ENCODE measurements at places on chromosomes 3 and 15.

DNA sequence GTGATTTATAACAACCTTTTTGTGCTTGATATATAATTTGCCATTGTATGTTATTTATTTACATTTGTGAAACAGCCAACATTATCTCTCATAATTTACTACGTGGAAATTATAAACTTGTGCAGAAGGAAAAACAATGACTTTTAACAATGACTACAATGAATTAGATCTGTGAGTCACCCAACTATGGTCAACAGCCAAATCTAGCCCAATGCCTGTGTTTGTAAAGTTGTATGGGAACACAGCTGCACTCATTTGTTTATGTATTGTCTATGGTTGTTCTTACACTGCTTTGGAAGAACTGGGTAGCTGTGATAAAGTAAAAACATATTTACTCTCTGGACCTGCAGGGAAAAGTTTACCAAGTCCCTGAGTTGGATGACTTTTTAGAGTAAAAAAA, 110.4 kb downstream of the OTOL1 start:
- DNase-seq = no peak

DNA sequence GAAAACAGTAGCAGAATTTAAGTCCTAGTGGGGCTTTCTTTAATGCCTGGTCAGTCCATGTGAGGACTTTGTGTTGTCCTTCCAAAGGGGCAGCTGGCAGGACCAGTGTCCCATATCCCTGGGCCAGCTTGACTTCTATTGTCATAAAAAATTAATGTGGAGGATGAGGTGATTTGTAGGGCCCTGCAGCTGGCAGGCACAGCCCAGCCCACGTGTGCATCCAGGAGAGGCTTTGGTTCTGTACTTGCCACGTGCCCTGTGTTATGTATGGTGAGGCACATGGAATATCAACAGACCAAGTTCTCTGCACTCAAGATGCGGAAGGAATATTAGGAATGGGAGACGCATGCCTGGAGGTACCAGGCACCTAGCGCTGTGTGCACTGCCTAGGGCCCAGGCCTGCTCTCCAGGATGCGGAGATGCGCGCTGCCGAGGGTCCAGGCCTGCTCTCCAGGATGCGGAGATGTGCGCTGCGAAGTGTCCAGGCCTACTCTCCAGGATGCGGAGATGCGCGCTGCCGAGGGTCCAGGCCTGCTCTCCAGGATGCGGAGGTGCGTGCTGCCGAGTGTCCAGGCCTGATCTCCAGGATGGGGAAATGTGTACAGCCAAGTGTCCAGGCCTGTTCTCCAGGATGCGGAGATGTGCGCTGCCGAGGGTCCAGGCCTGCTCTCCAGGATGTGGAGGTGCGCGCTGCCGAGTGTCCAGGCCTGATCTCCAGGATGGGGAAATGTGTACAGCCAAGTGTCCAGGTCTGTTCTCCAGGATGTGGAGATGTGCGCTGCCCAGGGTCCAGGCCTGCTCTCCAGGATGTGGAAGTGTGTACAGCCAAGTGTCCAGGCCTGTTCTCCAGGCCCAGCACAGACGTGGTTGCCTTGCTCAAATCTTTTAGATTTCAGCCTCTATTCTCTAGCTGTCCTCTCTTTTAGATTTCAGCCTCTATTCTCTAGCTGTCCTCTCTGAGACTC, 183.3 kb upstream of the ROPN1 start:
- no peak for DNase-seq

- DNase-seq = no peak
These were observed 54.6 kb upstream of the FURIN start for GRCh38 chr15:90813796-90814190.

DNA sequence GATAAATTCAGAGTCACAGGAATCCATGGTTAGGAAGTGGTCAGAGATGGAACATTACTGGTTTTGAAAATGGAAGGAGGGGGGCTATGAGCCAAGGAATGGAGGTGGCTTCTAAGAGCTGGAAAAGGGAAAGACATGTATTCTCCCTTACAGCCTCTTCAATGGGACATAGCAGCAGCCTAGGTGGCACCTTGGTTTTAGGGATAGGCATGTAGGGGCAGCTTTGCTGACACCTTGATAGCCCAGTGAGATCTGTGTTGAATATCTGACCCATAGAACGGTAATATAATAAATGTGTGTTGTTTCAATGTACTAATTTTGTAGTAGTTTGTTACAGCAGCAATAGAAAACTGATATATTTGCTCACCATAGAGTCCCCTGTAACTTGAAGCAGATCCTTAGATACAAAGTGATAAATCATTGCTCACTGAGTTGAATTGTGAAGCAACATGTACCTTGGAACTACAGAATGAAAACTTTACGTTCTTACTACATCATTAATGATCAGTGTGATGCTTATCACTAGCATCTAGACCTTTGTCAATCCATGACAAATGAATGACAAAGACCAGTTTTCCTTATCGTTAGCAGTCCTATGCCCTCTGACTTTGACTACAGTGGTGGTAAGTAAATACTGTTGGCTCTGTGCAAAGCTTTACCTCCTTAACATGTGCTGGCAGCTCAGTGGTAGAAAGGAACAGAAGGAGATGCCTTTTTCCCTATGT, 53.8 kb downstream of the TMEM45A start:
- no peak for DNase-seq

- no peak for DNase-seq
These were observed 147.6 kb upstream of the NR2F2 start for GRCh38 chr15:96182736-96183513.

DNA sequence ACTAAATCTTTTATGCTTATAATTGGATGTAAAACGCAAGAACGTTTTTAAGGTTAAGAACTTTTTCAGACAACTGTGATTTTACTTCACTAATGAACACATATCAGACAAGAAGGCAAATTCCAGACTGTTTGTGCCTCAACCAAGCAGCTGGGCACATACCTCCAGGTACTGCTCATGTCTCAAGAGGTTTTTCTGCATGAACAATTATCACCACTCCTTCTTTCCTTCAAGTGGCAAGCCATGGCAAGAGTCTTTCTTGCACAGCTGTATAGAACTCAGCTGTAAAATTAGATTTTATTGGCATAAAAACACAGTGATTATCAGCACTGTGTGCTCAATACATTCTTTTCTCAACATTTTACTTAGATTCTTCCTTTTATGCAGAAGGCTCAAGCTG, 64.3 kb downstream of the FNDC3B start:
- DNase-seq = peak; percentile 76

GRCh38 chr3:173733029-173733652, 335.6 kb downstream of the NLGN1 start:
- DNase-seq = peak; percentile 64

DNA sequence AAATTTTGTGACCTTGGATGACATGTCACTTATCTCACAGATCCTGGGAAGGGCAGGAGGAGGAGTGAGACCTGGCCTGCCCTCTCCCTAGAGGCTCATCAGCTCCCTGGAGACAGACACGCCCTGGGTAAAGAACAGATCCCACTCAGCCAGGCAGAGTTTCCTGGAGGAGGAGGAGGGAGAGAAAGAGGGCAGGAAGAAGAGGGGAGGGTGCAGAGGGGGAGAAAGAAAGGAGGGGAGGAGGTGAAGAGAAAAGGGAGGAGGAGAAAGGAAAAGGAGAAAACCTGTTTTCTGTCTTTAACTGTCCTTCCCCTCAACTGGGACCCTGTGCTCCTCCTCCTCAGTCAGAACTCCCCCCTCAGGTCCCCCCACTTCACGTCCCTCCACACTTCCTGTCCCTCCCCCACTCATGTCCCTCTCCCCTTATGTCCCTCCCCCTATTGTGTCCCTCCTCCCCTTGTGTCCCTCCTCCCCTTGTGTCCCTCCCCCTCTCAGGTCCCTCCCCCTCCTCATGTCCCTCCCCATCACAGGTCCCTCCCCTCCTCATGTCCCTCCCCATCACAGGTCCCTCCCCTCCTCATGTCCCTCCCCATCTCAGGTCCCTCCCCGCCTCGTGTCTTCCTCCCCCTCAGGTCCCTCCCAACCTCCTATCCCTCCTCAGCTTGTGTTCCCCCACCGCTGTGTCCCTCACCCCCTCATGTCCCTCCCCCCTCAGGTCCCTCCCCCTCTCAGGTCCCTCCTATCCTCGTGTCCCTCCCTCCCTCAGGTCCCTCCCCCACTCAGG, 52.3 kb upstream of the CGNL1 start:
- DNase-seq = peak; percentile 92

DNA sequence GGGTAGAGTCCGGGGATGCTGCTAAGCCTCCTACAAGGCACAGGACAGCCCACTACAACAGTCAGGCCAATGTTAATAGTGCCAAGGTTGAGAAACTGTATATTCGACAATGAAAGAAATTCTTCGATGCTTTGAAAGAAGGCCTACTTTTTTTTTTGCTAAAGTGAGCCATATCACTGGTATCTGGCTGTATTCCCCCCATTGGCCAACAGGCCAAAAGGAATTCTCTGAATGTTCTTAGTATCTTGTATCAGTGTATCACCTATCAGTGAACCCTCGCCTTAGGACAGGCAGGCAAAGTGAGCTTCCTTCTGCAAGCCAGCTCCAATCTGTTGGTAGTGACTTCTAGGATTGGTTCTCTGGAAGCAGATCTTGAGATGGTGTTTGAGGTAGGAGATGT, 74.2 kb downstream of the SNTN start:
- no peak for DNase-seq

DNA sequence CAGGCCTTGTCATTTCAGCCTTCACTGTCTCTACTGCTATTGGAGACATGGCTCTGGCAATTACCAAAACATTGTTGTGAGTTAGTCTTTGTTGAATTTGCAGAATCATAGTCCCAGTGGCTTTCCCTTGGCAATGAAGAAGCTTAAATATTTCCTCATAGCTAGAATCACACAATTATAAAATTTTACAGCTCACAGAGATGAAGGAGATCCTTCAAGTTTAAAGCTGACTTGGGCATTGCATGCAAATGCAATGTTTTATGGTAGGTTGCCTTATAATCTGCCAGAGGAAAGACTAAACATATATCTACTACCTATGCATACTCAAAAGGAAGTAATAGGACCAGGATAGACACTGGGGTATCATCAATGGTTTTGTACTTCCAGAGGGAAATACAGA, 90.9 kb downstream of the LSAMP start:
- no peak for DNase-seq

DNA sequence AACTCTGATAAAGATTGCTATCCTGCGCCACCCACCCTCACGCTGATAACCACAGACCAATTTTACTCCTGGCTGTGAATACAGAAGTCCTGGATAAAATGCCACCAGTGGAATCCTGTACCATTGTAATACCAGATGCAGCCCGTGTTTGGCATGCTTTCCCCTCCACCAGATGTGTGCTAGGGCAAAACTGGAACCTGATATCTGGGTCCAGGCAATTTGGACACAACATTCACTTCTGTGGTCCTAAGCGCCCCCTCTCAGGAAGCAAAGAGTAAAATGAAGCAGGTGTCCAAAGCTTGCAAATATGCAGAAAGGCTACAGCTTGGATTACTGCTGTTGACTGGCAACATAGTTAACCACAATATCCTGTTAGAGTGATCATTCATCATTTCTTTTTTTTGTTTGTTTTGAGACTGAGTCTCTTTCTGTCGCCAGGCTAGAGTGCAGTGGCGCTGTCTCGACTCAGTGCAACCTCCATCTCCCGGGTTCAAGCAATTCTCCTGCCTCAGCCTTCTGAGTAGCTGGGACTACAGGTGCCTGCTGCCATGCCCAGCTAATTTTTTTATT, 32.8 kb downstream of the LOXL1 start:
- no peak for DNase-seq

GRCh38 chr15:45378913-45379262, 544 bp upstream of the GATM start:
- no peak for DNase-seq

- peak; percentile 98 for DNase-seq
These were observed 95.7 kb upstream of the C3orf80 start for GRCh38 chr3:160129459-160130061.

DNA sequence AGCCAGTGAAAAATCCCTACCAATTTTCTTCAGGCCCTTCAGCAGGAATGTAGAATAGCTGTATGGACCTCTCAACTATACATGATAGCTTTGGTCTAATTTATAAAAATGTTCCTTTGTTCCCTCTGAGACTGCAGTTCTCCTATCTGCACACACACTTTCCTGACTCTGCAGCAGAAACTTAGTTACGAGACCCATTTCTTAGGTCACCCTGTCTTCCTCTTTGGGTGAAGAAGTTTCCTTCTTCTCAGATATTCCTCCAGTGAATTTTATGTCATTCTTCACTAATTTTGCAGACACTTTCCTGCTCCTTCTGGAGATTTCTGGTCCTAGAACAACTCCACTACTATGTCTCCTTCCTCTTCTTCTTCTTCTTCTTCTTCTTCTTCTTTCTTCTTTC, 42.6 kb downstream of the CD200R1L start:
- DNase-seq = no peak

GRCh38 chr3:155369735-155370134, 76.3 kb upstream of the STRIT1 start:
- no peak for DNase-seq

Data from EH (cell line).